ENCODE measurements at places on chromosomes 3 and 15. TPM values are rescaled to one million over a fixed set of nuclear protein-coding genes. Genes with fewer than 3 reads are reported as not detected.

DNA sequence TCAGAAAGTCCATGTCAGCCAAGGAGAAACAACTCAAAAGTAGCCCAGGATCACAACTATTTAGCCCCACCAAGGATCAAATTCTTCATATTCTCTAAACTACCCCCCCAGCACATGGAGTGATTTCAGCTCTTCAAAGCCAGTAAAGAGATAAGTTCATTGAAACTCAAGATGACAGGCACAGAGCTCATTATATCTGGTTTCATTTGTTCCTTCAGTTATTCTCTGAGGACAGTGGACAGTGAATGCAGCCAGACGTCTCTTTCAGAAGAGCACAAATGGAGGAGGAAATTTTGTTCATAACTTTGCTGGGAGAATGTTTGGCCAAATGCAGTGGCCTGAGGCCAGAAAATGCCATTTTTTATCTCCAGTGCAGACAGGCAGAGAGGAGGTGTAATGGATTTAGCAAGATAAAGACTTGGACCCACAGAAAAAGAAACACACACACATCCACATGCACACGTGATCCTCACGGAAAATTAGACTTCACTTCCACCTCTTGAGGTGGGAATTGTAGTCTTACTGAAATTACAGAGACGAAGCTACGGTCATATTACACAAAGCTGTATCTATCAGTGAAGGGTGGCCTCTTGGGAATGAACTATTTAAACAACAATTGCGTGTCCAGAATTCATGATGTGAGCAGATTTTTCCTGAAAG lies 64.6 kb downstream of the HES1 start:
- no peak for DNase-seq

DNA sequence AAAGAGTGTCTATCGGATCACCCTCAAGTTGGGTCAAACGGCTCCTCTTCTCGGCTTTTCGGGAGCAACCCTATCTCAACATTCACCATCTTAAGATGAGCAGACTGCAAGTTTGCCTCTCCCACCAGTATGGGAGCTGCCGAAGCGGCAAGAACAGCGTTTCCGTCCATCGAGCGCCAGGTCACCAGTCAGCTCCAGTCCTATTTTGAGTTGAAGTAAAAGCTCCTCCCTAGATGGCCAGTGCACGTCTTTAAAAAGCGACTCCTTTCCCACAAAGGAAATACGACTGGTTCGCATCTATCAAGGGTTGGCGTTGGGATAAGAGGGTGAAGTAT lies 369 bp upstream of the U2SURP start:
- no peak for DNase-seq

DNA sequence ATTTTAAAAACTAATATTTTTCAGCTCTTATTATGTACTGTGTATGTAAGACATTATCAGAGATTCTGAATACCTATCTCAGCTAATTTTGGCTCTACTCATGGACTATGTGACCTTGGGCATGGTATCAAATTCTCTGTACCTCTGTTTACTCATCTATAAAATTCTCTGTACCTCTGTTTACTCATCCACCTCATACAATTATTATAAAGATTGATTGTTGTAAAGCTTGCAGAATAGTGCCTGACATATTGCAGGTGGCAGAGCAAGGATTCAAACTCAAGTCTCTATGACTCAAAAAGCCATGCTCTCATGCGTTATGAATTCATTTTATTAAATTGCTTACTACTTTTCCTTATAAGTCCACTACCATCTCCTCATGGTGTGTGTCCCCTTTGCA lies 151.9 kb upstream of the ARL6 start:
- no peak for DNase-seq

GRCh38 chr3:197749315-197749600 lies 425 bp upstream of the FYTTD1 start:
- DNase-seq, result no peak

GRCh38 chr3:21464746-21465145 lies 286.3 kb downstream of the ZNF385D start:
- no peak for DNase-seq

Gene GABRB3
- 1.0 TPM for polyA plus RNA-seq
